ENCODE measurements at places on chromosomes 6 and 20.

DNA sequence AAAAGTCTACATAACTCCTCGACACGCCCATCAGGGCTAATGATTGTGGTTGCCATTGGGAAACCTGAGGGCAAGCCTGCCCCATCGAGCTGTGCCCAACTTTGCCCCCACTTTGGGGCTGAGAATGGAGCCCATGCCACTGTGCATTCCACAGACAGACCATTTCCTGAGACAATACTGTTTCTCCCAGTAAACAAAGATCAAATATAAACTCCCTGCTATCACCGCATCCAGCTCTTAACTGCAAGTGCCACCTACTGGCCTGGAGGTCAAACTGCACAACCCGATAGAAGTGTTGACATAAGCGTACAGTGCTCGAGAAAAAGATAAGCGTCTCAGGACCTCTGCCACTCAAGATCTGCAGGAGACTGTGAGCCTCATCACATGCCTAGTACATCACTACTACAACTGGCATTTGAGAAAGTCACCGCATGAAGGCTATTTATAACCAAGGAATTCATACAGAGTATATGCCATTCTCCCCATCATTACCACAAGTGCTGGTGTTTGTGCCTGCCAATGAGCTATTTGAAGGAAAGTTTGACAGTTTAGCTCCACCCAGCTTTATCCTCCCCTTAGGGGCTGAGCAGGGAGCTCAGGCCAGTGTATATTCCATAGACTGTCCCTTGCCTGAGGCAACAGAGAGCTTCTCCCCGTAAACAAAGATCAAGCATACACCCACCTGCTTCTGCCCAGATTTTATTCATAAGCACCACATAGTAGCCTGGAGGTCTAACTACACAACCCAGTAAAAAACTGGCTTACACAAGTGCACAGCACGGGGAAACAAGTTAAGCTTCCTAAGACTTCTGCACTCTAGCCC is 4.5 kb upstream of the DEFB126 start:
- peak; percentile 38 for DNase-seq

- no peak for DNase-seq
These were observed 28.8 kb downstream of the ZMYND8 start for GRCh38 chr20:47327711-47328110.

- DNase-seq, result no peak
These were observed 235.8 kb downstream of the SMOC2 start for GRCh38 chr6:168676552-168677322.

DNA sequence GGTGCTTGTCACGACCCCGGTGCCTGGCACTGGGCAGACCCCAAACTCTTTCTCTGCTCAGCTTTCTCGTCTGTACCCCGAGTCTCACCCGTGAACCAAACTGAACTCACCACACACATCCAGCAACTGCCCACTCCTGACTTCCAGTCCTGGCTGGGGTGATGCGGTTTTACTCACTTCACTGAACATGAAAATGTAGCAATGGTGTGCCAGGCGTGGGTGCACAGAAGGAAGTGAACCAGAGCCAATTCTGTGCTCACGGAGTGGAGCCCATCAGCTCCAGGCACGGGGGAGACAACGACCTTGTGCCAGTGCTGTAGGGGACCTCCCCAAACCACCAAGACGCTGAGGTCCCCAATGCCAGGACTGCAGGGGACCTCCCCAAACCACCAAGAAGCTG is 78.7 kb upstream of the AFDN start:
- no peak for DNase-seq

GRCh38 chr6:139472351-139473015 is 98.0 kb upstream of the CITED2 start:
- DNase-seq, result no peak

GRCh38 chr6:4543596-4543995 is 232.6 kb upstream of the CDYL start:
- DNase-seq, result no peak

- peak; percentile 28 for DNase-seq
These were observed 1.5 kb downstream of the LATS1 start for GRCh38 chr6:149716181-149716963.

DNA sequence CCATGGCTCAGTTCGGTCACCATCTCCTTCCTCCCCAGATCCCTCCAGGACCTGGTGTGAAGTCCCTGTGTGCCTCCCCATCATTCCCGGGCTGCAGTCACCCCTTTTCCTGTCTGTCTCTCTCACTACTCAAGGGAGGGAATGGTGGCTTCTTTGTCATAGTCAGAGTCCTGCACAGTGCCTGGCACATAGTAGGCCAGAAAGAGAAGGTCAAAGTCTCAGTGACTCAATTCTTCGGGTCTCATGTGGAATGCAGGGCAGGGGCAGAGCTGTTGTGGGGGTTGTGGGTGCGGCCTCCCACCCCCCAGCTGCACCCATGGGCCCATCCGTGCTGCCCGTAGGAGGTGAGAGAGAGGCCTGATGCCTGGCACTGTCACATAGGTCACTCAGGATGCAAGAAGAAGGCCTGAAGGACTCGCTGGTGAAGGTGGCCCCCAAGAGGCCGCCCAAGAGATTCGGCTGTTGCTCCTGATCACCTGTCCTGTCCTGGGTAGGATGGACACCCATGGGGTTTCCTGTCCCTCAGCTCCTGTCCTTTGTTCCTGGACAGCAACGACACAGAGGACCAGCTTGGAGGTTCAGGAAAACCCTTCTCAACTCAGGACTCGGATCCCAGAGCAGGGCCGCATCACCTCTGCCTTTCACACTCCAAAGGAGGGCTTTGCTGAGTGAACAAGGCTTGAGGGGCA is 34.1 kb downstream of the RAB44 start:
- DNase-seq, result no peak

DNA sequence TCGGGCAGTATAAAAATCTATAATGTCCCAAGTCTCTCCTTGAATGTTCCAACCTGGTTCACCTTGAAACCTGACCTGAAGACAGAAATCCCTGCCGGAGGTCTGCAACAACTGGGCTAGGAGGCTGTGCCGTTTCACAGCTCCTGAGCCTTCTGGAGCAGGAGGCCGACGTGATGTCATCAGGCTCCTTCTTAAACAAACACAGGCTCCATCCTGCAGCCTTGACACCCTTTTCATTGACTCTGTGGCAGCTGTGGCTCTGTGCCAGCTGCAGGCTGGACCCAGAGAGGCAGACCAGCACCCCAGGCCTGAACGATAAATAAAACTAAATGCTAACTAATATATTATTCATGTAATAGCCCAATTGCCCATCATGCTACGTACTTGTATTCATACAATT is 483.9 kb downstream of the CD83 start:
- DNase-seq, result no peak

DNA sequence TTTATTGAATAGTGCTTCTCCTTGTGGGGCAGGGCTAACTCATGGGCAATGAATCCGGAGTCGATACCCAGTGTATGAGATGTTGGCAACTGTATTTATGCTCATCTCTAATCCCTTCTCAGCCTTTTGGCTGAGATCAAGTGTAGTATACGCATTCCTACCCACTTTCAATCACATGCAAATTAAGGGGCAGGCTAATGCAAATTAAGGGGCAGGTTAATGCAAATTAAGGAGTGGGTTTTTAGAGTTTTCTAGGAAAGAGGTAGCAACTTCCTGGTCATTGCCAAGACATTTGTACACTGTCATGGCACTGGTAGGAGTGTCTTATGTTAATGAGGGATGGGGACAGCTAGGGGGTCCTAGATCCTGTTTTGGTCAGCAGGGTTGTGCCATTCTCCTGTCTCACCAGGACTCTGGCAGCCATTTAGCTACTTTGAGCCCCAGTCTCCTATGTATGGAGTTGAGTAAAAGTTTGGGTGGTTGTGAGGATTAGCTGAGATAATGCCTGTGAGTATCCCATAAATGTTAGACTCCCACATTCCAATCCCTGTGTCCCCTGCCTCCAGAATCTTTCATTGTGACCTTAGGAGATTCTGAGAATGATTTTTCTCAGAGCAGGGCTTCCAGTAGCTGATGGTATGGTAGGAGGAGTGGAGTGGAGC is at the start of gene CNBD2:
TSS of gene CNBD2 (plus strand) at position 612 of the 662 bp plus-strand sequence. CDS start 173 bp downstream, outside the sequence.
- DNase-seq, result no peak

DNA sequence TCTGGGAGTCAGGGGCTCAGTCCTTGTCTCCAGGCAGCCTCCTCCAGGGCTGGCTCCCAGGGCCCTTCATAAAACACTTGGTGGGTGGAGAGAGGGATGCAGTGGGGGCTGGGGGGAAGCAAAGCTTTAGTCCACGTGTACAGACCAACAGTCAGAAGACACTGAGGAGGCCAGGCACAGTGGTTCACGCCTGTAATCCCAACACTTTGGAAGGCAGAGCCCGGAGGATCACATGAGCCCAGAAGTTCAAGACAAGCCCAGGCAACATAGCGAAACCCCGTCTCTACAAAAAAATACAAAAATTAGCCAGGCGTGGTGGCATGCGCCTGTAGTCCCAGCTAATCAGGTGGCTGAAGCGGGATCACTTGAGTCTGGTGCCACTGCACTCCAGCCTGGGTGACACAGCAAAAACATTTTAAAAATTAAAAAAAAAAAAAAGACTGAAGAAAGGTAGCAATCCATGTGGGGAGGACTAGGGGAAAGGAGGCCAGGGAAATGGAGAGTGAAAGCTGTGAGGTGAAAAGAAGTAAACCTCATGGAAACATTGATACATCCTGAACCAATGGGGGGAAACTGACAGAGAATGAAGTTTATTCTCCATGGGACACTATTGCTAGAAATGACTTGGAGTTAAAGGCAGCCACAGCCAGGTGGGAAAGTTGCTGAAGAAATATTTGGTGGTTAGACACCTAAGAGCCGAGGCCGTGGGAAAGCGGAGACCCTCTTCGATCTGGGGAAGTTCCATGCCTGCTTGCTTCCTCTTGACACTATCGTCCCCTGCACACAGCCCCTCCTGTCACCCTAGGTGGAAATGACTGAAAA is 35.4 kb downstream of the PIM1 start:
- DNase-seq, result no peak

GRCh38 chr6:136059308-136059707 is 190.8 kb downstream of the MTFR2 start:
- no peak for DNase-seq

DNA sequence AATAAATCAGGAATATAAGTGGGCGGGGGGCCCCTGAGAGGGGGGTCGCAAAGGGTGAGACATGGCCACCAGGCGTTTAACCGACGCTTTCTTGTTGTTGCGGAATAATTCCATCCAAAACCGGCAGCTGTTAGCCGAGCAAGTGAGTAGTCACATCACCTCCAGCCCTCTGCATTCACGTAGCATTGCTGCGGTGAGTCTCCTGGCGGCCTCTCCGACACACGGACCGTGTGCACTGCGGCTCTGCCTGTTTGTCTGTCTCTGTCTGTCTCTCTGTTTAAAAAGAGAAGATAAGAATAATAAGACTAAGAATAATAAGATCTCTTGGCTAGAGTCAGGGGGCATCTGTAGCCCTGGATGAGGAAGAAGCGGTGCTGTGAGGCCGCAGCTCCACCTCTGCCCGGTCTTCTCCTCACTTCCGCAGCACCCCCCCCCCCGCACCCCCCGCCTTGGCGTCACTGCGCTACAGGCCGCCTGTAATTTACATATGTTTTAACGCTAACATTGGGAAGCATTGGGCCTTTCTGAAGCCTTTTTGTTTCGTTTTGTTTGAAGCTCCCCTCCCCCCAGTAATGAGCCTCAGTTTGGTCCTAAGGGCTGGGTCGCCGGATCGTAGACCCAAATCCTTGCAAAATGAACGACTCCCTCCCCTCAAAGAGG is 993 bp downstream of the STX16 start:
- DNase-seq, result peak; percentile 74

- DNase-seq, result no peak
These were observed 99.0 kb upstream of the TNFAIP3 start for GRCh38 chr6:137767911-137768690.

GRCh38 chr20:58877050-58877975 is 24.8 kb downstream of the GNAS start:
- no peak for DNase-seq

- no peak for DNase-seq
These were observed 50.4 kb upstream of the ENTPD6 start for GRCh38 chr20:25145131-25145530.

- DNase-seq, result no peak
These were observed 242.3 kb upstream of the PREP start for GRCh38 chr6:105645156-105645555.

DNA sequence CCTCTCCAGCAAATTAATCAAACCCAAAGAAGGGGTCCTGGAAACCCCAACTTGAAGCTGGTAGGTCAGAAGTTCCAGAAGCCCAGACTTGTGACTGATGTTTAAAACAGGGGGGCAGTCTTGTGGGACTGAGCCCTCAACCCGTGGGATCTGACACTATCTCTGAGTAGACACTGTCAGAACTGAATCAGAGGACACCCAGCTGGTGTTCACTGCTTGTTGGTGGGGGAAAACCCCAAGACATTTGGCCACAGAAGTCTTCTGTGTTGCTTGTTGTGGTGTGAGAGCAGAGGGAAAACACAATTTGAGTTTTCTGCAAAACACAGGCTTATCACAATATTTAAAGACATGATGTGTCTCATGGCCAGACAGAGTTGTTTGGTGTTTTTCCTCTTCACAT is 29.9 kb downstream of the KIF13A start:
- DNase-seq, result no peak

DNA sequence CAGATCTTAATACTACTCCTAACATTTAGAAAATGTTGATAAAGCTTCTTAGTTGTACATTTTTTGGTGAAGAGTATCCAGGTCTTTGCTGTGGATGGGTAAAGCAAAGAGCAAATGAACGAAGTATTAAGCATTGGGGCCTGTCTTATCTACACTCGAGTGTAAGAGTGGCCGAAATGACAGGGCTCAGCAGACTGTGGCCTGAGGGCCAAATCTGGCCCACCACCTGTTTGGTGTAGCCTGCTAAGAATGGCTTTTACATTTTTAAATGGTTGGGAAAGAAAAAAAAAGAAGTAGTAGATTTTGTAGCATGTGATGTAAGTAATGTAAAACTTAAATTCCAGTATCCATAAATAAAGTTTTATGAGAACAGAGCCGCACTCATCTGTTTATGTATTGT is 19.4 kb upstream of the MAPK13 start:
- DNase-seq, result no peak

- no peak for DNase-seq
These were observed 96.8 kb downstream of the PSMG4 start for GRCh38 chr6:3355358-3356055.

GRCh38 chr6:125363039-125363823 is 61.5 kb upstream of the HDDC2 start:
- no peak for DNase-seq

- no peak for DNase-seq
These were observed 37.0 kb upstream of the QKI start for GRCh38 chr6:163377561-163377960.

- DNase-seq, result no peak
These were observed 899.3 kb upstream of the MAP3K7 start for GRCh38 chr6:91486200-91486599.

GRCh38 chr6:152979116-152979515 is 3.7 kb downstream of the FBXO5 start:
- no peak for DNase-seq

GRCh38 chr6:38143191-38144150 is 323.9 kb downstream of the ZFAND3 start:
- DNase-seq, result no peak

- no peak for DNase-seq
These were observed 139.1 kb downstream of the COL9A1 start for GRCh38 chr6:70163795-70164194.

GRCh38 chr6:164098857-164099267 is 684.3 kb downstream of the QKI start:
- no peak for DNase-seq

Measured in activated CD4-positive, alpha-beta T cell treated with anti-CD3 and anti-CD28 coated beads, Interleukin-2, Interleukin-6, amounts not matched to agents 100 ng/mL and 50 ng/mL, durations not matched to agents 16 hours and 8 hours (primary cell).